ENCODE measurements at places on chromosomes 3 and 15.

- DNase-seq, result peak; percentile 93
These were observed 11.1 kb downstream of the DPH3 start for GRCh38 chr3:16253601-16254000.

DNA sequence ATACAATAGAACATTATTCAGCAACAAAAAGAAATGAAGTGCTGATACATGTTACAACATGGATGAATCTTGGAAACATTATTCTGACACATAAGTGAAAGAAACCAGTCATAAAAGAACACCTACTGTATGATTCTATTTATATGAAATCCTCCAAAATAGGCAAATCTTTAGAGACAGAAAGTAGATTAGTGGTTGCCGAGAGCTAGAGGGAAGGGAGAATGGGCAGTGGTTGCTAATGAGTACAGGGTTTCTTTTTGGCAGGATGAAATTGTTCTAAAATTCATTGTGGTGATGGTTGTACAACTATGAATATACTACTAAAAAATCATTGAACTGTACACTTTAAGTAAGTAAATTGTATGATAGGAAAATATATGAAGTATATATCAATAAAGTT is 6.3 kb upstream of the LRRC58 start:
- DNase-seq, result no peak

GRCh38 chr3:117885011-117885441 is 1149.6 kb downstream of the IGSF11 start:
- peak; percentile 75 for DNase-seq

DNA sequence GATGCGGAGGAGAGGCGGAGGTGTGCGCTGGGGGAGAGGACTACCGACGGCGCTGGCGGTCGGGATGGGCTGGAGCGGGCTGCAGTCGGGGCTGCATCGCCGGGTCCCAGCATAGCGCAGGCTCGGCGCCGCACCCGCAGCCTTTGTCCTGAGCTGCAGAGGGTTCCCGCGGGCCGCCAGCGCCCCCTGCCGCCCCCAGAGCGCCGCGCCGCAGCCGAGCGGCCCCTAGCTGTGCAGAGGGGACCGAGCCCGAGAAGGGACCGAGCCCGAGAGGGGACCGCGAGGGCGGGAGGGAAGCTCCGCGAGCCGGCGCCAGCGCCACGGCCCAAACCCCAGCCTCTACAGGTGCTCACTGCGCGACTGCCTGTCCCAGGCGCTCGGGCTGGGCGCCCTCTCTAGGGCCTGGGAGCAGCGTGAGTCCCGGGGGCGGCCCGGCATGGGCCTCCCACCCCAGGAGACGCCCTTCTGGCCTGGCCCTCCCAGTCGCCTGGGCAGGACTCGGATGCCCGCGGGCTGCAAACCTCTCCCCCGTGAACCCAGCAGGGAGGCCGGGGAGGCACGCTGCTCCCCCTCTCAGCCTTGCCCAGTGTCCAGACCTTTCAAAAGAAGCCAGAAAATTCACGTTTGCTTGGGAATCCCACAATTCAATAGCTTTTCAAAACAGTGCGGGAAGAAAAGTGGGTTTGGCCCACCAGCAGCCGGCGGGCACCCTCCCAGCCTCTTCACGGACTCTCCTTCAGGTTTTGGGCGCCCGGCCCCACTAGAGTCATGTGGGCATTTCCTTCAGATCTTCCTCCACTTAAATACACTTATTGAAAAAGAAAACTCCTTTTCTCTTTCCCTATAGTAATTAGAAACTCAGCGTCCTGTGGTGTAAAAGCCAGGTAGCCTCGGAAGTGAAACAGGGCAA is 134.7 kb downstream of the TPRA1 start:
- peak; percentile 62 for DNase-seq

DNA sequence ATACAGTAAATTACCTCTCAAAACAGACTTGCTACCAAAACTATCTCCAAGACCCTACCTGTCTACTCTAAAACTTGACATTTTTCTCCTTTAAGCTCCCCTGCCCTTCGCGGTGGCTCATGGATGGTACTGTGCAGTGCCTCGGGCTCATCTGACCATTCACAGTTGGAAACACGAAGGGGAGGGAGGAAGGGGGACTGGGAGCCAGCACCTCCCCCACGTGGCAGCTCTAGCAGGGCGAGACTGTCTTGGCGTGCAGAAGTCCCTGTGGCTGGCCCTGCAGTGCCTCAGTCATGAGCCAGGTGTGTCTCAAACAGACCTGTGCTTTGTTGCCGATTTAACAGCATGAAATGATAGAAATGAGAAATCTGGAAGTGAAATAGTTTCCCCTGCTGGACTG is 372.0 kb downstream of the GABRG3 start:
- no peak for DNase-seq

DNA sequence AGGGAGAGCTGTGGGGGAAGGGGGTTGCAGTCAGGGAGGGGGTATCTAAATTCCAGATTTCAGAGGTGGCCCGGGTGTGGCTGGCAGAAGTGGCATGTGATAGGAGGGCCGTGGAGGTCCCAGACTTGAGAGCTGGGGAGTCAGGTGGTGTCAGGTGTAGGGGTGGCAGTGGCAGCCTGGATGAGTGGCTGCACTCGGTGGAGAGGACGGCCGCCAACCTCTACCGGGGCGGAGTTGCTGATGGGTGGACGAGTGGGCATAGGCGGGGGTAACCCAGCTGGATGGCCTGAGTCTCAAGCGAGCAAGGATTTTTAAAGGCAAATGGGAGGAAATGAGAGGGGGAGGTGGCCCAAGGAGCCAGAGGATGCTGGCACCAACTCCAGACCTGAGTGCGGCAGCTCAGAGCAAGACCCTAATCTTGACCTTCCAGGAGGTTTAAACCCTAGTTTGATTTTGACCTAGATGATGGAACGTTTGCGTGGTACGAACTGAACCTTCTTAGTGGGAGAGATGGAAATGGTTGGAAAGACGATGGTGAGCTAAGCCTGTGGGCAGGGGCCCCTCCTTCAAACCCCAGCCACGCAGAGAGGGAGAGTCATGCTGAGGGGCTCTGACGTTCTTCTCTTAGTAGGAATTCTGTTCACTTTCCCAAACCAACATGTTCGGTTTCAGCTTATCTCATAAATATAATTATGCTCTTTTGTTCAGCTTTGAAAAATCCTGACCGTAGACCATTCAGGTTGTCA is 8.0 kb downstream of the TRAK1 start:
- no peak for DNase-seq

DNA sequence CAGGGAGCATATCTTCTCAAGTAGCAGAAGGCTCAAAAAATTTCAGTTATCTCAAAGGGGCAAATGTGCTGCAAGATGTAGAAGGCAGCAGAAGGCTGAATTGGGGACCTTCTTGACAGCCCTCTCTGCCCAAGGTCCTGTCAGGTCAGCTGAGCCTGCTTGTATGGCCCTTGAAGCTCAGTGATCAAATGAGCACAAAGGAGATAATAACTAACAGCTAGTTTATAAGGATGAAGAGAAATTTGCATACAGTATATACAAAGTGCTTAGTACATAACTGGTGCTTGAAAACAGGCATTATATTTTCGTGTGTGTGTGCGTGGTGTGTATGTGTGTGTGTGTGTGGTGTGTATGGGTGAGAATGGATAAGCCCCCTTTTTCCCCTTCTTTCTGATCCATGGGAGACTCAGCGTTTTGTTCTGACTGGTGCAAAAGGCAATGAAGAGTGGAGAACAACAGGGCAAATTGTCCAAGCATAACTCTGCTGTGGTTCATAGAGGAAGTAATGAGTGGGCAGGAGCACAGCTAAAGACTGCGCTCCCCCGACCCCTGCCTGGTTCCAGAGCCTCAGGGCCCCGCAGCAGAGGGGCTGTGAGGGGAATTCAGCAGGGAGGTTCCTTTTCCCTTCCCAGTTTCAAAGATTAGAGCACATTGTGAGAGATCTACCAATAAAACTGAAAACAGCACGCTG is 356.8 kb upstream of the NR2F2 start:
- peak; percentile 20 for DNase-seq

GRCh38 chr3:143170074-143170473 is 50.5 kb downstream of the CHST2 start:
- peak; percentile 70 for DNase-seq

Measured in Kasumi-1 (cell line).